ENCODE measurements at places on chromosomes 6 and 20.
A peak's percentile ranks its signal among the peaks of the same experiment; 100 is the strongest.

- DNase-seq: no peak
Measured at GRCh38 chr6:138477913-138478539, 21.3 kb downstream of the NHSL1 start.

- peak; percentile 25 for DNase-seq
Measured at GRCh38 chr20:38320221-38320620, 16.3 kb downstream of the BPI start.

DNA sequence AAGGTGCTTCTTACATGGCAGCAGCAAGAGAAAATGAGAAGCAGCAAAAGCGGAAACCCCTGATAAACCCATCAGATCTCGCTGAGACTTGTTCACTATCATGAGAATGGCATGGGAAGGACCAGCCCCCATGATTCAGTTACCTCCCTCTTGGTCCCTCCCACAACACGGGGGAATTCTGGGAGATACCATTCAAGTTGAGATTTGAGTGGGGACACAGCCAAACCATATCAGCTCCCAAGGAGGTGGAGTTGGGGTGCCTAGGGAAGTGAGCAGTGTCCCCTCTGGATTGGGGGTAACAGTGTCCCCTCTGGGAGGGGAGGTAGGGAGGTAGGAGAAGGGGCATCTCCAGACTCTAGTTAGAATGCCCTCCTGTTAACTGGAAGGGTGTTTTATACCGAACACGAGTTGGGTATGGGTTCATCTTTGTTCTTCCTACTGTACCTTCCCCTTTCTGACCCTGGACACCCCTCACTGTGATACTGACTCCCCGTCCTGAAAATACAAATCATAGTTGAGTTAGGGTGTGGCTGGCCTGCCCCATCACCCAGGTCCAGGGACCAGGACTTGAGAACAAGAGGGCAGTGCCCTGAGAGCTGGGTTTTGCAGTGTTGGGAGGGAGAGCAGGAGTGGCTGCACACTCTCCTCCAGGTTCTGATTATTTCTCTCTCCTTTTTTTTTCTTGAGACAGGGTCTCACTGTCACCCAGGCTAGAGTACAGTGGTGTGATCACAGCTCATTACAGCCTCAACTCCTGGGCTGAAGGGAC lies 62.0 kb downstream of the EFCAB8 start:
- DNase-seq: no peak

- no peak for DNase-seq
Measured at GRCh38 chr6:158083455-158084325, 84.4 kb downstream of the SERAC1 start.

- no peak for DNase-seq
Measured at GRCh38 chr20:37816726-37817125, 86.2 kb upstream of the VSTM2L start.

- no peak for DNase-seq
Measured at GRCh38 chr6:137111296-137112066, 62.0 kb downstream of the IL22RA2 start.

DNA sequence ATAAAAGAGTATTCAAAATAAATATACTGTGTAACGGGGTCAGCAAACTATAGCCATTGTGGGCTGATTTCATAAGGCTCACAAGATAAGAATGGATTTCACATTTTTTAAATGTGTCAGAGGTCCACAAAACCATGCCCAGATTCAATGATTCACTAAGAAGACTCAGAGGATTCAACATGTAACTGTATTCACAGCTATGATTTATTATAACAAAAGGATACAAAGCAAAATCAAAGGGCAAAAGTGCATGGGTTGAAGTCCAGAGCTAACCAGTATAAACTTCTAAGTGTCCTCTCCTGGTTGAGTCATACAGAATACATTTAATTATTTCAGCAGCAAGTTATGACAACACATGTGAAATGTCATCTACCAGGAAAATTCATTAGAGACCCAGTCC lies 49.2 kb downstream of the TBC1D32 start:
- DNase-seq: no peak

GRCh38 chr6:143506620-143507019 lies 4.9 kb downstream of the FUCA2 start:
- no peak for DNase-seq

- DNase-seq: no peak
Measured at GRCh38 chr6:138944412-138944811, 43.6 kb downstream of the REPS1 start.

DNA sequence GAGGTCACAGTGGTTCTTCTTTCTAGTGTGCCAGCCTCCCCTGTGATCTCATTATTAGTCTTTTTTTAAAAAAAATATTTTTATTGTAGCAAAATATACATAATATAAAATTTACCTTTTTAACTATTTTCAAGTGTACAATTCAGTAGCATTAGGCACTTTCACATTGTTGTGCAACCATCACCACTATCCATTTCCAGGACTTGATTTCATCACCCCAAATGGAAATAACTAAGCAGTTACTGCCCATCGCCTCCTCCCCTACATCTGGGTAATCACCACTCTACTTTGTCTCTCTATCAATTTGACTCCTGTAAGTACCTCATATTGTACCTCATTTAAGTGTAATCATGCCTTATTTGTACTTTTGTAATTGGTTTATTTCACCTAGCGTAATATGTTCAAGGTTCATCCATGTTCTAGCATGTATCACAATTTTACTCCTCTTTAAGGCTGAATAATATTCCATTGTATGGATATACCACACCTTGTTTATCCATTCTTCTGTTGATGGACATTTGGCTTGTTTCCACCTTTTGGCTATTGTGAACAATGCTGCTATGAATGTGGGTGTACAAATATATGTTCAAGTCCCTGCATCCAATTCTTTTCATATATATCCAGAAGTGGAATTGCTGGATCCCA lies 68.6 kb upstream of the FYN start:
- DNase-seq: peak; percentile 19

DNA sequence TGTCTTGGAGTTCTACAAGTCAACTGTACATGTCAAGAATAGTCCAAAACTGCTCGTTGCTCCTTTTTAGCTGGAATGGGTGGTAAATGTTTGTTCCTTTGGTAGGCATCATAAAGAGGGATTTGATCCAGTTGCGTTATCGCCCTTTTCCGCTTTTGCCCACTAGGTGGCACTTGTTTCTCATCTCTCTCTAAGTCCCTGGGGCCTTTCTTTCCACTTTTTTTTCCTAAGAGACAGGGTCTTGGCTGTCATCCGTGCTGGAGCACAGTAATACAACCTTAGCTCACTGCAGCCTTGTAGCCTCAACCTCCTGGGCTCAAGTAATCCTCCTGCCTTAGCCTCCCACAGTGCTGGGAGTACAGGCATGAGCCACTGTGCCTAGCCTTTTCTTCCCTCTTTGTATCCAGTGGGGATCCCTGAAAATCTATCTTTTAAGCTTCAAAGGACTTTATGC lies 20.7 kb downstream of the GTPBP2 start:
- DNase-seq: peak; percentile 64

- no peak for DNase-seq
Measured at GRCh38 chr6:157981132-157981394, 600 bp upstream of the SYNJ2 start.

DNA sequence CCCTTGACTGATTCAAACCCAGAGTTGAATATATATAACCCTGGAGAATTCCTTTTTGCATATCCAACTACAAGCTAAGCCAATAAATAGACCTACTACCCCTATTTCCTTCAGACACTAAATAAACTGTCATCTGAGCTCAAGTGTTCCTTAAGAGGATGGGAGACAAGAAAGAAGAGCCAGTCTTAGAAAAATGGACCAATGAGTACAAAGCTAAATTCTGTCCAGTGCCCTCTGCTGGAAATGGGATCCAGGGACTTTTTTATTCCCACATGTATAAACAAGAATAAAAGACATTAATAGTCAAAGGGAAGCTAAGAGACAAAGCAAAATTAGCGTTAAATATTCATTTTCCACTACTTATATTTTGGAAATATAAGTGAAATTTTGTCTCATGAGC lies 4.8 kb downstream of the PPP1R10 start:
- DNase-seq: no peak

- DNase-seq: no peak
Measured at GRCh38 chr6:104987218-104987617, 30.3 kb downstream of the LIN28B start.

GRCh38 chr6:47321577-47321976 lies 11.9 kb upstream of the TNFRSF21 start:
- no peak for DNase-seq

DNA sequence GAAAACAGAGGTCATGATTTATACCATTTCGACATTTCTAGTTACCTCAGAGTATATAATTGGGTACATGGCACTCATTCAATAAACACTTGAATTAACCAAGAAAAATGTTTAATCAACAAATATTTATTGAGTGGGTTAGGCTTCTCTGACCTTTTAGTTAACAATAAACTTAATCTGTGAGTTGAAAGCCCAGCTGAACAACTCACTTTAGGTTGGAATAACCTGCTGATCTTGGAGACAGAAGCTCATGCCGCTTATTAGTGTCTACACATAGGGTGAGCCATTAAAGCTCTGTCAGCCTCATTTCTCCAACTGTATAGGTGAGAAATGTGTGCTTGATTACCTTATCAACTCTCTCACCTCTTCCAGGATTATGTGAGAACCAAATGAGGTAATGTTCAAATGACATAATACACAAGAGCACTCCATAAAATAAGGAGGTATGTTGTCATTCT lies 98.2 kb upstream of the DTNBP1 start:
- DNase-seq: no peak

GRCh38 chr6:153059311-153059710 lies 56.8 kb upstream of the MTRF1L start:
- no peak for DNase-seq

GRCh38 chr20:45893831-45894230 lies 2.7 kb downstream of the CTSA start:
- DNase-seq: no peak

- no peak for DNase-seq
Measured at GRCh38 chr20:50683570-50683969, 7.8 kb downstream of the RIPOR3 start.

GRCh38 chr6:73566954-73567591 lies 46.2 kb upstream of the EEF1A1 start:
- peak; percentile 82 for DNase-seq

- DNase-seq: no peak
Measured at GRCh38 chr20:38673725-38674091, 50.6 kb upstream of the SLC32A1 start.

GRCh38 chr6:168540713-168541291 lies 99.8 kb downstream of the SMOC2 start:
- no peak for DNase-seq

- DNase-seq: no peak
Measured at GRCh38 chr20:25553819-25554296, 31.5 kb downstream of the NINL start.

- no peak for DNase-seq
Measured at GRCh38 chr6:34981951-34982350, 92.9 kb downstream of the ANKS1A start.

DNA sequence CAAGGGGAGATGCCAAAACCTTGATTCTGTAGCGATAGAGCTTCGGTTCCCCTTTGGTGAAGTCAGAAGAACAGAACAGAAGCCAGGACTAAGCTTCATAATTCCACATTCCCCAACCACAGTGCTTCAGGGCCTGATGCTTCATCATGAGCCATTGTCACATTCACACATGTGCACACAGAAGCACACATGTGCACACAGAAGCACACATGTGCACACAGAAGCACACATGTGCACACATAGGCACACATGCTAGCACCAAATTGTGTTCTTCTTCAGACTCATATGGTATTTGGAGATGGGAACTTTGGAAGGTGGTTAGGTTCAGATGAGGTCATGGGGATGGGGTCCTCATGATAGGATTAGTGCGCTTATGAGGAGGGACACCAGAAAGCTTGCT lies 183.2 kb downstream of the SYNE1 start:
- DNase-seq: no peak

GRCh38 chr20:34316196-34316814 lies 13.2 kb upstream of the AHCY start:
- peak; percentile 50 for DNase-seq

- no peak for DNase-seq
Measured at GRCh38 chr6:127435626-127436220, 23.5 kb downstream of the KIAA0408 start.

DNA sequence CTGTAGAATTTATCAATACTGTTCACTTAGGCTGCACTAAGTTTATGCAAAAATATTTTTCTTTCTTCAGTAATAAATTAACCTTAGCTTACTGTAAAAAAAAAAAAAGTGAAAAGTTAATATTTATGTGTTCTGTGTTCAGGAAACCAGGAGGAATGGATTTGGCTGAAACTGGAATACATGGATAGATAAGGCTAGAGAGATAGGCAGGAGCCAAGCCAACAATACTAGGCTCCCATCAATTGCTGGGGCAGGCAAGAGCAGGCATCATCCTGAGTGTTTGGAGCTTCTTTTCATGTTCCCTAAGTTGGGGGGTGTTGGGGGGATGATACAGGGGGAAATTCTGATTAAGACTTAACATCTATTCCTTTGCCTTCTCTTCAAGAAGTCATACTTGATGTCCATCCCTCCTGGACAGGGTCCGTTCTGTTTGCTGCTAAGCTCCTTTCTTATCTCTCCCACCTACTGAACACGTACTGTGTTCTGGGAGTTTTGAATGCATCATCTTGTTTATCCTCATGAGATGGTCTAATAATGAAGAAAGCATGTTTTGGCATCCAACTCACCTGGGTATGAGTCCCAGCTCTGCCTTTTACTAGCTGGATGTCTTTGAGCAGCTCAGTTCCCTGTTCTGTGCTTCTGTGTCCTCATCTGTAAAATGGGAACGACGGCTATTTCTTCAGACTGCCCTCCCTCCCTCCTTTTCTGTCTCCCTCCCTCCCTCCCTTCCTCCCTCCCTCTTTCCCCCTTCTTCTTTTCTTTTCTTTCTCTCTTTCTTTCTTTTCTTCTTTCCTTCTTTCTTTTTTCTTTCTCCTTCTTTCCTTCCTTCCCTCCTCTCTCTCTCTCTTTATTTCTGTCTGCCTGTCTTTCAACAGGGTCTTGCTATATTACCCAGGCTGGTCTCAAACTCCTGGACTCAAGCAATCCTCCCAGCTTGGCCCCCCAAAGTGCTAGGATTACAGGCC lies 6.4 kb upstream of the PROCR start:
- DNase-seq: no peak

Data from inflammatory macrophage (primary cell).